ENCODE measurements at places on chromosomes 7 and 10.

DNA sequence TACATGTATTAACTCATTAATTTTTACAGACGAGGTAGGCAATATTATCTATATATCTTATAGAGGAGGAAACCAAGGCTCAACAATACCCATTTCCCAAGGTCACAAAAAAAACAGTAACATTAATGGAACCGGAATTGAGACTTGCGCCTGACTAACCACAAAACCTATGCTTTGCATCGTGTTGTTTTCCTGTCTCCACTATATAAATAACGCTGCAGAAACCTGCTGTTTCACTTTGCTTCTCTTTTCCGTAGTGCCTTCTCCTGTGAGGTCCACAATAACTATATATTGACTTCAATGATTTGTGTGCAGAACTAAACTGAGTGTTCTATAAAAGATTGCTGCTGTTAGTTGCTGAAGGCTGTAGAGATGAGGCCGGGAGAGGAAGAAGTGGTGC is 97.7 kb upstream of the RPA3 start:
- no peak for DNase-seq

- peak; percentile 93 for DNase-seq
Observed at GRCh38 chr10:119135513-119135881, 30.0 kb downstream of the SFXN4 start.

GRCh38 chr7:48101352-48101751 is 12.3 kb downstream of the UPP1 start:
- no peak for DNase-seq

GRCh38 chr7:121138262-121138933 is 149.9 kb downstream of the CPED1 start:
- DNase-seq, result peak; percentile 20

DNA sequence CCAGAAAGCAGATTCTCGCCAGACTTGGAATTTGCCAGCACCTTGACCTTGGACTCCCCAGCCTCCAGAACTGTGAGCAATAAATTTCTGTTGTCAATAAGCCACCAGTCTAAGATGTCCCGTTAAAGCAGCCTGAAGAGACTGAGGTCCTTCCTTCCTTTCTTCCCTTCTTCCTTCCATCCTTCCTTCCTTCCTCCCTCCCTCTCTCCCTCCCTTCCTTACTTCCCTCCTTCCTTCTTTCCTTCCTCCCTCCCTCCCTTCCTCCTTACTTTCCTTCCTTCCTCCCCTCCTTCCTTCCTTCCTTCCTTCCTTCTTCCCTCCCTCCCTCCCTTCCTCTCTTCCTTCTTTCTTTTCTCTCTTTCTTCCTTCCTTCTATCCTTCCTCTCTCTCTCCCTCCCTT is 66.4 kb downstream of the NPTX2 start:
- no peak for DNase-seq

DNA sequence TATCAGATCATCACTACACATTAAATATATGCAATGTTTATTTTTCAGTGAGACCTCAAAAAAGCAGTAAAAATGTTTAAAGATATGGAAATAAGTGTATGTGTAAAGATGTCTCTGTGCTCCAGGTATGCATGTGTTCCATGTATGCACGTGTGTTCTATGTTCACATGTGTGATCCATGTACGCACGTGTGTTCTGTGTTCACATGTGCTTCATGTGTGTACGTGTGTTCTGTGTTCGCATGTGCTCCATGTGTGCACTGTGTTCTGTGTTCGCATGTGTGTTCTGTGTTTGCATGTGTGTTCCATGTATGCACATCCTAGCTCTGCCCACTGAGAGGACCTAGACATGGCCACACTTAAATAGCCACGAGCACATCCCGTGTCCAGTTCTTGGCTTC is 15.6 kb upstream of the PDIA4 start:
- DNase-seq, result no peak

GRCh38 chr10:8967061-8967460 is 912.6 kb downstream of the GATA3 start:
- DNase-seq, result no peak

DNA sequence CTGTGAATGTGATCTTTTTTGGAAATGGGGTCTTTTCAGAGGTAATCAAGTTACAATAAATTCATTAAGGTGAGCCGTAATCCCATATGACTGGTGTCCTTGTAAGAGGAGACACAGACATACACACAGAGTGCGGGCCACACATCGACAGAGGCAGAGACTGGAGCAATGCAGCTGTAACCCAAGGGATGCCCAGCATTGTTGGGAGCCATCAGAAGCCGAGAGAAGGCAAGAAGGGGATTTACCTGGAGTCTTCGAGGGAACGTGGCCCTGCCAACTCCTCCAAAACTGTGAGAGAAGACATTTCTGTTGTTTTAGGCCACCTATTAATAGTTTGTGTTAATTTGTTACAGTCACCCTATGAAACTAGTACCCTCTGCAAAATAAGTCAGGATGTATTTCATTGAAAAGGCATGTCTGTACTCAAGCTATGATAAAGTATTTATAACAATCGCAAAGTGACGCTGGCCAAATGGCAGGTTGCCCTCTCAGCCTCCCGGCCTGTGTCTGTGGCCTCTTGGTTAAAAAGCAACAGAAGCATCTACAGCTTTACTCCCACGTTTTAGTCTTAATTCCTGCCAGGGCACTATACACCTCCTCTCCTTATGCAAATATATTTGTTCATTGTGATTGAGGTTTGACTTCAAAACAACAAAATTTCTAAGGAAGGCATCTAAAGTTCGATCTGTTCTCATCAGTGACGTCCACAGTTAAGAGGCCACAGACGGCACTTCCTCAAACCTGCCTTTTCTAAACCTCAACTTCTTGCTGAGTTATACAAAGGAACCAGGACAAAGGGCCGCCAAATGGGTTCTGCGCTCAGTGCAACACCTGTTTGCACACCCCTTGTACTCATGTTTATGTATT is 46.8 kb downstream of the HIPK2 start:
- peak; percentile 75 for DNase-seq

GRCh38 chr10:25839683-25840082 is 94.3 kb upstream of the MYO3A start:
- DNase-seq, result no peak

DNA sequence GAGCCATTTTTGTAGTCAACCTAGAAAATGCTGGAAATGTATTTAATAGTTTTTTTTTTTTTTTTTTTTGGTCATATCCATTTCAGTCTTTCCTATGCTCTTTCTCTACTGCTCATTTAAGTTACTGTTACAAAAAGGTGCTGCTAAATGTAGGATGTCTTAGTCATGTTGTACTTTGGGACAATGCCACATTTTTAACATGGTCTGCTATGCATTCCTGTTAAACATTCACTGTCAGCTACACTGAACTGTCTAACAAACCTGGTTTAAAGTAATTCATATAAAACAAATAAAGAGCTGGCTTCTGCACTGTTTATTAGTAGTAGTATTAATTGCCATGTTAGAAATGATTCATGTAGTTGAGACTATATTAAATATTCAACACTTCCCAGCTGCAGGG is 108.6 kb downstream of the NSUN6 start:
- DNase-seq, result no peak

GRCh38 chr10:76491216-76491615 is 1059.8 kb downstream of the LRMDA start:
- no peak for DNase-seq

GRCh38 chr10:23368816-23369640 is 24.4 kb upstream of the C10orf67 start:
- no peak for DNase-seq

DNA sequence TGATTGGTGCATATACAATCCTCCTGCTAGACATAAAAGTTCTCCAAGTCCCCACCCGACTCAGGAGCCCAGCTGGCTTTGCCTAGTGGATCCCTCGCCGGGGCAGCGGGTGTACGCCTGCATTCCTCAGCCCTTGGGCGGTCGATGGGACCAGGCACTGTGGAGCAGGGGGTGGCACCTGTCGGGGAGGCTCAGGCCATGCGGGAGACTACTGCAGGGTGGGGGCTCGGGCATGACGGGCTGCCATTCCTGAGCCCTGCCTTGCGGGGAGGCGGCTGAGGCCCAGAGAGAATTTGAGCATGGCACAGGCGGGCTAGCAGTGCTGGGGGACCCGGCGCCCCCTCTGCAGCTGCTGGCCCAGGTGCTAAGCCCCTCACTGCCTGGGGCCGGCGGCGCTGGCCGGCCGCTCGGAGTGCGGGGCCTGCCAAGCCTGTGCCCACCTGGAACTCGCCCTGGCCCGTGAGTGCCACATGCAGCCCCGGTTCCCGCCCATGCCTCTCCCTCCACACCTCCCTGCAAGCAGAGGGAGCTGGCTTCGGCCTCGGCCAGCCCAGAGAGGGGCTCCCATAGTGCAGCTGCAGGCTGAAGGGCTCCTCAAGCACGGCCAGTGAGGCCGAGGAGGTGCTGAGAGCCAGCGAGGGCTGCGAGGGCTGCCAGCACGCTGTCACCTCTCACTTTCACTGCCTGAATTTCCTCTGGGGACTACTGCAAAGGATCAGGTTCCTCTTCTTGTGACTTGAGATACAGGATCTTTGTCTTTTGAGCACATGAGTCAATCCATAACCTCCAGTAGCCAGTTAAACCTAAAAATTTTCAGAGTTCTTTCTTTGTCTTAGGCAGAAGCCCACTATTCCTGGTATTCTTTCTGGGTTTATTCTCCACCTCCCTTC is 25.1 kb upstream of the ELOVL3 start:
- peak; percentile 59 for DNase-seq

- no peak for DNase-seq
Observed at GRCh38 chr7:149216402-149216801, 21.1 kb downstream of the ZNF282 start.

GRCh38 chr7:151903249-151904032 is 26.5 kb upstream of the PRKAG2 start:
- no peak for DNase-seq

DNA sequence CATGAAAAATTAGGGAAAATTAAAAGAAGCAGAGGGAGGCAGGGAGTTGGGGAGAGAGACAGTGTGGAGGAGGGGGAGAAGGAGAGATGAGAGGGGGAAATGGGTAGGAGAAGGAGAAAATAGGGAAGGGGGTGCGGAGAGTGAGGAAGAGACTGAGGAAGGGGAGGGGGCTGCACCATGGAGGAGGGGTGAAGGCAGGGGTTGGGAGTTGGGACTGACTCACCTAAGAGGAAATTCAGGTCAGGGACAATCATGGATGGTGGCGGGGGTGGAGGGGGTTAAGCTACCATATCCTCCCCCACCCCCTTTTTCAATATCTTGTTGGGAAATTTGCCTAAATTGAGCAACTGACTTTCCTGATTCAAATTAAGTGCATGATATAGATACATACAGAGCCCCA is 8.0 kb downstream of the GRK5 start:
- no peak for DNase-seq

Measured in suppressor macrophage treated with lipopolysaccharide for 4 hours (primary cell).